ENCODE measurements at places on chromosomes 5 and 9.
A peak's percentile ranks its signal among the peaks of the same experiment; 100 is the strongest.

DNA sequence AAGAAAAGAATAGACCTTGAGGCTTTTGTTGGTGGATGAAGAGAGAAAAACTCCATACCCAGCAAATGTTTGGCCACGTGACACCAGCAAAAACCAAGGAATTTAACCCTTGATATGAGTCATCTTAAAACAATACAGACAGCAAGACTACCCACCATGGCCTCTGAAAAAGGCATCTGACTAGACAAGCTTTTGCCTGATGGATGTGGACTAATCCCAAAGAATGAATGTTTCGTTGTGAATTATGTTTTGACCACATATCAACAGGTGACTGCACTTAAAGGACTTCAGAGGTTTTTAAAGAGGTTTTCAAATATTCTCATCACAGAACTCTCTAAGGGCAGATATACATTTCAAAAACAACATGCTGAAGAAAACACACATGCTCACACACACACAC is 33.0 kb upstream of the SLC1A3 start:
- no peak for DNase-seq

DNA sequence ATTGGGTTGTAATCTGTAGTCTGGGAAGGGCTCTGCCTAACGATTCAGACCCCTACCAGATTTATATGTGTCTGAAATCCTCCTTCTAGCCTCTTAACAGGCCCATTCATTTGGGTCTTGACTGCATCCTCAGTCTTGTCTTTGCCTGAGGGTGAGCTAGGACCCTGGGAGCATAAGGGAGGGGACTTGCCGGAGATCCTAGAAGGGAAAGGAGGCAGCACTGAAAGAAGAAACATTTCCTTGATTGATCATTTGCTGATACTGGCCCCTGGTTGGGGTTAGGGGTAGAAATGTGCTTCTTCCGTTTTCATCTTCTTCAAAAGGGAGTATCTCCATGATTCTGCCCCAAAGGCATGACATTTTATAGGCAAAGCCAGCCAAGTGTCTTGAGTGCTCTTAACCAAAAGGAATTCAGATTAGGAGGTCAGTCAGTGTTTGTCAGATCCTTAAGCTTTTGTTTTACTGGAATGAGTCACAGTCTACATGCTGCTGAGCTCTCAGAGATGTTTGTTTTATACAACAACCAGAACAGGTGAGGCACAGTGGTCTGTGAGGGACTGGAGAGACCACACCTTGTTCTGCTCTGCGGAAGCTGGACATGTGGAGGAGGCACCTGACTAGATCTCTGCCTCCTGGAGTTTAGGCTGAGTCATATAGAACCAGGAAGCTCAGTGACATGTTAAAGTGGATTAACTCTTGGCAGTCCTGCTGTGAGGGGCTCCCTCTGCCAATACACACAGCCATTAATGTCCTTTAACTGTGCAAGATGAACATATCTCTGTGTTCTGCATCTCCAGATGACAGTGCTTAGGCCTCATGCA is 37.7 kb downstream of the PCDHAC2 start:
- DNase-seq, result no peak

GRCh38 chr9:109467936-109468335 is 30.2 kb downstream of the PTPN3 start:
- no peak for DNase-seq

GRCh38 chr5:78779771-78780616 is 131.4 kb upstream of the LHFPL2 start:
- DNase-seq, result no peak

GRCh38 chr5:170865622-170866021 is 3.8 kb downstream of the RANBP17 start:
- DNase-seq, result peak; percentile 34

GRCh38 chr9:127049581-127049980 is 72.9 kb downstream of the ANGPTL2 start:
- no peak for DNase-seq
